Stimulated activated CD4-positive, alpha-beta T cell treated with anti-CD3 and anti-CD28 coated beads, TNF-alpha, amount 100 ng/mL, for 1 hour (primary cell): ENCODE measurements at places on chromosomes 3 and 15.
A peak's percentile ranks its signal among the peaks of the same experiment; 100 is the strongest.

GRCh38 chr15:74461847-74462511 is 1.0 kb upstream of the UBL7 start:
- DNase-seq, result no peak

DNA sequence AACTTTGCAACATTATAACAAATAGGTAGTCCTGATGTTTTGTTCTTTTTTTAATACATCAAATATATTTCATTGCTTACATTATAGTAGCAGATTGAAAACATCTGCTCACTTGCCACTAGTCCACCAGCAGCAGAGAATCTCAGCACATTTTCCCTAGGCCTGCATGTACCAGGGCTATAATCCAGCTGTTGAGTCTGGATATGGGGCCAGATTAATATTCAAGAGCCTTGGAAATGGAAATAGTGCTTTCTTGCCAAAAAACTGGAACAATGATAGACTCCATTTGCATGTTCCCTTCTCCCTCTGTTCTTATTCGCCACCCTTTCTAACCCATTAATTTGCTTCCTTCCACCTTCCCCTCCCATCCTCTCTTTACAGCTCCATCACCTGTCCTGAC is 288.0 kb downstream of the EPHA3 start:
- no peak for DNase-seq

GRCh38 chr3:197599089-197599765 is 43.5 kb upstream of the BDH1 start:
- peak; percentile 46 for DNase-seq

GRCh38 chr15:60801395-60801794 is 322.5 kb upstream of the ICE2 start:
- no peak for DNase-seq

DNA sequence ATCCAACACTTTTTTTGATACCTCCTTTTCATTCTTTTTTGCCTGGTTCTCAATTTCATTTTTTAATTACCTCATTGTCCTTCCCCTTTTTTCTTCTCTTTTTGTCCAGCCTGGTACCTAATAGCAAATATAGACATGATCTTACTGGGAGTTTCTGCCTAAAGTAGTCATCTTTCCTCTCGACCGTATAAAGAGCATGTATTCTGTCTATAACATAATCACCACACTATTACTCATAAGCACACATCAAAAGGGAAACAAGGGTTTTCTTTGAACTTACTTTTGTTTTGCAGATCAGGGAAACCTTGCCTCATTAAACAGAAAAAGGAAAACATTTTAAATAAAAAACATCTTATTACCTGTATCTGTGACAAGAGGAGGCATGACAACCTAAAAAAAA is 33.0 kb downstream of the FAM98B start:
- no peak for DNase-seq

DNA sequence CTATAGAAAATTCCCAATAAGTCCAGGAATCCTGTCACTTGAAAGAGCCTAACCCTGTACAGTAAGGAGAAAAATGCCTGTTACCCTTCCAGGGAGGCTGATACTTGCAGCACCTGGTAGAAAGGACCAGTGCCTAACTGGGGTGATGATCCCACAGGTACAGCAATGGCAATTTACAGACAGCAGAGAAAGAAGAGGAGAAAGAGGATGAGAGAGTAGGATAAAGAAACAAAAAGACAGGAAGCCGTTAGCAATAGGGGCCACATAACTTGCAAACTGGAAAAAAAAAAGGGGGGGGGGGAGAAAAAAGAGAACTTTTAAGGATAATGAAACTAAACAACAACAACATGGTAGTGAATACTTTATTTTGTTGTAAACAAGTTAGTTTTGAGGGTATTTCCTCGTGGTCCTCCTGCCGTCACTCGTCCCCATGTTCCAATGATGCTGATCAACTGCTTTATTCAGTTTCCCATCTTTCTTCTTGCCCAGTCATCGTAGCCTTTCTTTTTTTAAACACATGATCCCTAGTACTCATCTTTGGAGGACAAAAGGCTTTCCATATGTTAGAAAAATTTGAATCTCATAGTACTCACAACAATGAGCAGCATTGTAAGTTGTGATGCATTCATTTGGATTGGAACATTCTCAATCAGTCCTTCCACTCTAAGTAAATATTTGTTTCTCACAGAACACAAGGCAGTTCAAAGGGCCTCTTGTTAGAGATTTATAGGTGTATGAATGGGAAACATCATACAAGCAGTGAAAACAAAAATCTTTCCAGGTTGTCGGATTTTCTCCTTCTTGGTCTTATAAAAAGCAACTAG is 8.6 kb downstream of the TM4SF1 start:
- no peak for DNase-seq
